Stimulated activated CD8-positive, alpha-beta memory T cell treated with anti-CD3 and anti-CD28 coated beads, Interleukin-15, amount 100 ng/mL, for 24 hours (primary cell): ENCODE measurements at places on chromosomes 1 and 21.

DNA sequence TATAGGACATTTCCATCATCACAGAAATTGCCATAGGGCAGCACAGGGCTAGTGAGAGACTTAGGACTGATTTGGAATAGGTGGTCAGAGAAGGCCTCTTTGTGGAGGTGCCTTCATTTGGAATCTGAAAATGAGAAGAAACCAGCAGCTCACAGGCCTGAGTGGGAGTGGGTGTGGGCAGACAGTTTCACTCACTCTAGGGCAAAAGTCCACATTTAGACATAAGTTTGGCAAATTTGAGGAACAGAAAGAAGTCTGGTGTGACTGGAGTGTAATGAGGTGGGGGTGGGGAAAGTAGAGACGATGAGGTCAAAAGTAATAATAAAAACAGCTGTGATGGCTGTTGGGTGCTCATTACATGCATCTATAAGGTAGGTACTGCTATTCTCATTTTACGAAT lies 22.4 kb upstream of the BCAR3 start:
- DNase-seq: no peak

- DNase-seq: no peak
Measured at GRCh38 chr1:214106375-214106774, 118.6 kb downstream of the PROX1 start.

DNA sequence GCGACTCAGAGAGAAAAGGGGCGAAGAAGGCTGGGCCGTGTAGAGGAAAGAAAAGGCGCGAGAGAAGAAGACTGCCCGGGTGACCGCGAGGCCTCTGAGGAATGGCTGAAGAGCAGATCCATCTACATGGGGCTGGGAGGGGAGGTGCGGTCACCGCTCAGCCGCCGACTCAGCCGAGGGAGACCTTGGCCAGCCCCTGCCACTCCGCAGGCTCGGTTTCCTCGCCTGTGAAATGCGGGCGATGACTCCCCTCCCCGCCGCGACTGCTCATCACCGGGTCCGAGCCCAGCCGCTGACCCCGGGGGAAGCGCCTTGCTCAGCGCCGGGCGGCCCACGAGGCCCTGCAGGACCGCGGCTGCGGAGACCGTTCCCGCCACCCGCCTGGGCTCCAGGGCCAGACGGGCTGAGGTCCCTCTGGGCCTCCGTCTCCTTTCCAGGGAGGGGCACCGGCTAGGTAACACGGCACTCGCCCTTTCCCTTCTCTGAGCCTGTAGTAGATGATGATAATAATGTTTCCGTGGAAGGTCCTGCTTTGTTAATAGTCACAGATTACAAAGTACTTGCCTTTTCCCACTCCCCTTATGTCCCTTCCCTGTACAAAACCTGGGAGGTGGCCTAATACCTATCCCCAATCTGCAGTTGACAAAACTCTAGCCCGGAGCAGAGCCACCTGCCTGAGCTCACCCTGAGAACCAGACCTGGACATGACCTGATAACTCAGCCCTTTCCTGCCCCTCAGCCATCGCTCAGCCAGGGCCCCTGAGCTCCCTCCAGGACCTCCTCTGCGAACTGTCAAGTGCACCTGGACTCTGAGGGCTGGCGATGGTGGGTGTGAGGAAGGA lies 1.6 kb upstream of the BSND start:
- no peak for DNase-seq

GRCh38 chr1:36091698-36092097 lies 3.0 kb downstream of the ADPRS start:
- no peak for DNase-seq

DNA sequence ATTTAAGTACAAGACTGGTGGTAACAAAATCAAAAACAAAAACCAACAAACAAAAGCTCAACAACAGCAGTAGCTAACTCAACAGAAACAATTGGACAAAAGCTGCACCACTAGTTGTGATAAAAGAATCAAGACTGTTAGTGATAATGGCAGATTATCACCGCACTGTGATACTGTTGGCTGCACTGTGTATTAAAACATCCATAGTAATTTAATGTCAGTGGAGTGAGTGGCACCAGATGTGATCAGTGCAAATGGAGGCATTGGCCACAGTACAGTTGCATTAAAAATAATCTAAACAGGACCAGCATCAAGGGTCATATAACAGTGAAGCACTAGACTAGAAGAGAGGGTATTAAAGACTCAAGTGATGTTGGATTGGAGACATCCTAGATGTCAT lies 1341.3 kb downstream of the MRPL39 start:
- DNase-seq: no peak

DNA sequence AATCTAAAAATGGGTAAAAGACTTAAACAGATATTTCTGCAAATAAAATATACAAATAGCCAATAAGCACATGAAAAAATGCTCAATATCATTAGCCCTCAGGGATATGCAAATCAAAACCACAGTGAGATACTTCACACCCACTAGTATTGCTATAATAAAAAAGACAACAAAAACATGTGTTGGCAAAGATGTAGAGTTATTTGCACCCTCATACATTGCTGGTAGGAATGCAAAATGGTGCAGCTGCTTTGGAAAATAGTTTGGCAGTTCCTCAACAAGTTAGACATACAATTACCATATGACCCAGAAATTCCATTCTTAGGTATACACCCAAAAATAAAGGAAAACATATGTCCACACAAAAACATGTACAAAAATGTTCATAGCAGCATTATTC lies 30.2 kb downstream of the ZZZ3 start:
- DNase-seq: no peak

DNA sequence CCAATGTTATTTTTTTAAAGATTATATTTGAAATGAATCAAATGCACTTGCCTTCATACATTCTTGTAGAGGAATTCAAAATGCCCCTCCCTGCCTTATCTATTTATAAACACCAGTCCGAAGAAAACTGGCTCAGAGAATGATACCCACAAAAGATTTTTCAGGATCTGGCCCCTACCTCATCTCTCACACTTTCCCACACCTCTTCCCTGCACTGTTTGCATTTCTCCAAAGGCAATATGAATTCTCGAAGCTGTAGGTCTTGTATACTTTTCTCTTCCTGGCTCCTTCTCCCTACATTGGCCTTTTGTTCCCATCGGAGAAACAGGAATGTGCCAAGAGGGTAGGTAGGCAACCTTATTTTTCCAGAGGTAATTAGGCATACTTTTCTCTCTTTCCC lies 12.0 kb upstream of the CCDC190 start:
- no peak for DNase-seq

GRCh38 chr1:156658945-156659574 lies 17.1 kb downstream of the BCAN start:
- no peak for DNase-seq

DNA sequence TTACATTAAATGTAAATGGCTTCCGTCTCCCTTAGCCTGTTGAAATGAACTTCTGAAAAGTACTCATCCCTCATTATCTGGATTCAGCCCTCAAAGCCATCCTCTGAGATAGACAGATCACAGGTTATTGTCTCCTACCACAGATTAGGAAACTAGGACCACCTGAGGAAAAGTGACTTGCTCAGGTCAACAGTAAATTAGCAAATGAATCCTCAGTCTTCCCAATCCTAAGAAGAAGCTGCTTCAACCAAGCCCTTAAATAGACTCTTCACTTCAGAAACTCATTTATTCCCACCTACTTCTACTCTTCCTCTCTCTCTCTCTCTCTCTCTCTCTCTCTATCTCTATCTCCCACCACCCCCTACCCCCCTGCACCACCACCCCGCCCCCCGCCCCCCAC lies 152.3 kb downstream of the DMRTA2 start:
- no peak for DNase-seq

DNA sequence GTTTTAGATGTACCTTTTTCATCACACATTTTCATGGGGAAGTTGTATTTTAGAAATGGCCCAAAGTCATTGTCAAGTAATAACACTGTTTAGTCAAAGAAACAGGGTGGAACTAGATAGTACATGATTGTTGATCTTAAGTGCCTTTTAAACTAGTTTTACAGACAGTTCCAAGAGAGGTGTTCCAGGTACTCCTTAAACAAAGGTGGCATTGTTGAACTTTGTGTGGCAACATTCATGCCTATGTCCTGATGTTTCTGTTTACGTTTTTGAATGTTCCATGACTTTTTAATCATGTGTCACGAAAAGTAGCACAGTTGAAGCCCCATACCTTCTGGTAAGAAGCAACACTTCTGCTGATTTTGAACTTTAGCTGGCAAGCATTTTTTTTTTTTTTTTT lies 9.1 kb upstream of the SH3D21 start:
- no peak for DNase-seq

GRCh38 chr1:183331091-183331742 lies 87.0 kb downstream of the NMNAT2 start:
- DNase-seq: no peak

DNA sequence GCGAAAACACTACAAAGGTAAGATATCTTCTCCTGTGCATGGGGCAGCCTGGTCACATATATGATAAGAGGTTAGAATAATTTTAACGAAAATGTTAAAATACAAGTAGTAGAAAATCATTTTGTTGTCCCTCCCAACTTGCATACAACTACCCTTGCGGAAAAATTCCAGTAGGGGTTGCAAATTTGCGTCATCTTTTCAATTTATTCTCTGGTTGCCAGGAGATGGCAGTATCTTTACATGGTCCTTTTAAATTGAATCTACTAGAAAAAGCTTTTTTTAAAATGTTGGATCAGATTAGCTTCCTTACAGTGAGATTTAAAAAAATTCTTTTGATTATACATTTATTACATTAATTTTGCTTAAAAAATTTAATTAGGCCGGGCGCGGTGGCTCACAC lies 10.9 kb downstream of the S100PBP start:
- DNase-seq: no peak

- no peak for DNase-seq
Measured at GRCh38 chr1:59361766-59362165, 64.9 kb downstream of the FGGY start.

GRCh38 chr1:172352435-172352834 lies 68.0 kb upstream of the C1orf105 start:
- no peak for DNase-seq

GRCh38 chr1:14027099-14027498 lies 327.1 kb downstream of the PRDM2 start:
- no peak for DNase-seq

GRCh38 chr1:9119745-9120144 lies 9.2 kb downstream of the GPR157 start:
- DNase-seq: no peak

DNA sequence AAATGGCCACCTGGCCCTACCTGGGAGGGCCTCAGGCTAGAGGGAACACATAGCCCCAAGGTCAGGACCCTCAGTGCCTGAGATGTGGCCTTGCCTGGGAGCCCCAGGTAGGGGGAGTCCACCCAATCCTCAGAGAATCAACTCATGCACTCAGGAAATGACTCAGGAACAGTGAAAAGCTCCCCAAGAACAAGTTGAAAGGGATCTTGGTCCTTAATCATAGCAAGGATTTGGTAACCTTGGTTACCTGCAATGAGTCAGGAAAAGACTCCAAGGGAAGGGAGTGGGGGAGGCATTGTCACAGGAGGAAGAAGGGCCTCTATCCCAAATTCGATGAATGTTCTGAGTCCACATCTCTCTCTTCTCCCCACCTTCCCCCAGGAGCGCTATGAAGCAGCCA lies 17.0 kb downstream of the MAP7D1 start:
- DNase-seq: no peak

DNA sequence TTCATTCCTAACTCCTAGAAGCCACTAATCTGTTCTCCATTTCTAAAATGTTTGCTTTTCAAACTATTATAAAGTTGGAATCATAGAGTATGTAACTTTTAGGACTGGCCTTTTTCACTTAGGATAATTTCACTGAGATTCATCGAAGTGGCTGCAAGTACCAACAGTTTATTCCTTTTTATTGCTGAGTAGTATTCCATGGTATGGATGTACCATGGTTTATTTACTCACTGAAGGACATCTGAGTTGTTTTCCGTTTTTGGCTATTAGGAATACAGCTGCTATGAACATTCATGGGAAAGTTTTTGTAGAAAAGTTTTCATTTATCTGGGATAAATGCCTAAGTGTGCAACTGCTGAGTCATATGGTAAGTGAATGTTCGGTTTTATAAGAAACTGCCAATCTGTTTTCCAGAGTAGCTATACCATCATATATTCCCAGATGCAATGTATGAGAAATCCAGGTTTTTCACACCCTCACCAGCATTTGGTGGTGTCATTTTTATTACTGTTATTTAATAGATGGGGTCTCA lies 66.3 kb downstream of the SLC27A3 start:
- no peak for DNase-seq

DNA sequence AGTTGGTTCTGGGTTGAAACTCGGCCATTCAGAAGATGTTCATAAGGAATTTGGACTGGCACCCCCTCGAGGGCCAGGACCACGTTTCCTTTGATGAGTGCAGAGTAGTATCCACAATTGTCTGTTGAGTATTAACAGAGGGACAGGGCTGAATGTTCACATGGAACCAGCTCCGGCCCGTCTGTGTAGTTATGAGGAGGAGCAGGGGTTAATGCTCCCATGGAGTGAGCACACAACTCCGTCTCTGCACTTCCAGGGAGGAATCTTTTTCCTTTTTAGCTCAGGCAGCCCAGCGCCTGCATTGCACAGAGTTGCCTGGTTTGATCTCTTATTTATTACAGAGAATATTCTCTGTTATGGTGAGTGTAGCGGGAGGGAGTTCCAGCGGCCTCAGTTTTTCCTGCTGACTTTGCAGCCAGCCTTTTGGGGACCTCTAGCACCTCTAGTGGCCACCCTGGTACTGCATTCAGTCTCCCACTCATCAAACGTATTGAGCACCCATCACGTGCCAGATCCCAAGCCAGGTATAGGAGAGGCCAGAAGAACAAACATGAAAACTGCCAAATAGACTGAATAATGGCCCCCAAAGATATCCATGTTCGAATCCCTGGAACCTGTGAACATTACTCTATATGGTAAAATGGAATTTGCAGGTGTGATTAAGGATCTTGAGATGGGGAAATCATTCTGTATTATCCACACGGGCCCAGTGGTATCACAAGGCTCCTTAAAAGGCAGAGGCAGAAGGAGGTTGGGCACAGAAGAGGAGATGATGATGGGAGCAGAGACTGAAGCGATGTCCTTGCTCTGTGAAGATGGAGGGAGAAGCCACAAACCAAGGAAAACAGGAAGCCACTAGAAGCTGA lies 167.7 kb upstream of the CSF3R start:
- peak; percentile 38 for DNase-seq

GRCh38 chr1:117571496-117571895 lies 34.4 kb upstream of the TENT5C start:
- DNase-seq: no peak
